ENCODE measurements at places on chromosomes 7 and 10.
A peak's percentile ranks its signal among the peaks of the same experiment; 100 is the strongest.

GRCh38 chr7:147605323-147605722 lies 985.2 kb upstream of the C7orf33 start:
- no peak for DNase-seq

GRCh38 chr10:100346351-100346764 lies 675 bp upstream of the SCD start:
- peak; percentile 49 for DNase-seq

DNA sequence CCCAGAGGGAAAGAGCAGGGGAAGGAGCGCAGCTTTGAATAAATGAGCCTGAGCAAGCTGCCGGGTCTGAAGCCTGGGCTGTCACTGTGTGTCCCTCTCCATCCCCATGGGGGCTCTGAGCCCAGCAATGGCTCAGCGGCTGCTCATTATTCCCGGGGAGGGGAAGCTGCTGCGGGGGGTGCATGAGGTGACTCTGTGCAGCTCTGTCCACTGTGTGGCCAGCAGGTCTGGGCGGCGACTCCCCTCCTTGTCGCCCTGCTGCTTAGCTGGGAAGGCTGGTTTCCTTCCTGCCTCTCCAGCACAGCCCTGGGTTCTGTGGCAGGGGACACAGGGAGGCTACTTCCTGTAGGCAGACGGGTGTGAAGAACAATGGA lies 234.2 kb downstream of the PRPF18 start:
- no peak for DNase-seq

DNA sequence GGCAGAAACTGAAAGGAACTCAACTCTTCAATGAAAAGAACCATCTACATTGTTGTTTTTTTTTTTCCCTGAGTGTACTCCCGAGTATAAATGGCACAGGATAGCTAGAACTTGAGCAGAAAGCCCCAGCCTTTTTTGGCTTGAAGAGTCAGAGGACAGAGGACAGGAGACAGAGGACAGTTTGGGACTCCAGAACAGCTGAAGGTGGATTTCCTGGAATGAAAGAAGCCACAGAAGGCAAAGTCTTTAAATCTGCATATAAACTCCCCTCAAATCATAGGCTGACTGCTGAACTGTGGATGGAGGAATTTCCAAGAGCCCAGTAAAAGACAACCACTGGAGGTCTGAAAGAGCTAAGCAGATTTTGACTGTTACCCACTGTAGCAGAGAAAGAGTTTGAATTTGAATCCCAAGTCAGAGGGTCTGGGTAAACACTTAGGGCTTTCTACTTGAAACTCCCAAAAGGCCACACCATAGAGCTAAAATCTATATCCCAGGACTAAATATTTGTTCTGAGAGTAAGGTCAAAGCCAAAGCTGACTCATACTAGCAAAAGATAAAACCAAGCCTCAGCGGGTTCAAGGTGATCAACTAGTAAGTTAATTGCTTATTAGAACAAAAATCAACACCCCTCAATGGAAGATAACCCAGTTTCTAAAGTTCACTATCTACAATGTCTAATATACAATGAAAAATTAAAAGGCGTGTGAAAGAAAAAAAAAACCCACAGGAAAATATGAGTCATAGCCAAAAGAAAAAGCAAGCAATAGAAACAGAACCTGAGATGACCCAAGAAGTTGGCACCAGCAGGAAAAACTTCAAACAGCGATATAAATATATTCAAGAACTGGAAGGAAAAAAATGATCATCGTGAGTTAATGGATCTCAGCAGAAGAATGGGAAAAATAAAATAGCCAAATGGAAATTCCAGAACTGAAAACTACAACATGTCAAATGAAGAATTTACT lies 1.8 kb upstream of the OPN1SW start:
- no peak for DNase-seq

GRCh38 chr10:107686095-107686494 lies 521.6 kb upstream of the SORCS1 start:
- DNase-seq = no peak

DNA sequence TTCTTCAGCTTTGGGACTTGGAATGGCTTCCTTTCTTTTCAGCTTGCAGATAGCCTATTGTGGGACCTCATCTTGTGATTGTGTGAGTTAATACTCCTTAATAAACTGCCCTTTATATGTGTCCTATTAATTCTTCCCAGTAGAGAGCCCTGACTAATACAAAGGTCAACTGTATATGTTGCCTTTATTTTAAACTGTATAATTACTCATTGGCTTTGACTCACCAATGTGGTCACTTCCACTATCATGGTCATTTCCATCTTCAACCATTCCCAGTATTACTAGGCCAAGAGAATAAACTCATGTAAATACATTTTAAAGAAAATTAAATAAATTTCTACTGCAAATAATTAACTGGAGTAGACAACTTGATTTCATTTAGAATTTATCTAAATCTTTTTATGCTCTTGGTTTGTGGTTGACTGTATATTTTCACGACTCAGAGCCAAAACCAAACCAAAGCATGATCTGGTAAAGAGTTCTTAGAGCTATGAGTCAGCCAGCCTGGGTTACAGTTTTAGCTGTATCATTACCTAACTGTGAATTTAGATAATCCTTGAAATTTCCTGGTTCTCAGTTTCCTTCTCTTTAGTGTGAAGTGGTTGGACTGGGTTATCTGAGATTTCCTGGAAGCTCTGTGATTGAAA lies 188.4 kb downstream of the PPP1R3A start:
- DNase-seq = no peak

Measured in effector memory CD4-positive, alpha-beta T cell (primary cell).